Gastrocnemius medialis (tissue), 4 donors: ENCODE measurements at places on chromosomes 13 and 19.

DNA sequence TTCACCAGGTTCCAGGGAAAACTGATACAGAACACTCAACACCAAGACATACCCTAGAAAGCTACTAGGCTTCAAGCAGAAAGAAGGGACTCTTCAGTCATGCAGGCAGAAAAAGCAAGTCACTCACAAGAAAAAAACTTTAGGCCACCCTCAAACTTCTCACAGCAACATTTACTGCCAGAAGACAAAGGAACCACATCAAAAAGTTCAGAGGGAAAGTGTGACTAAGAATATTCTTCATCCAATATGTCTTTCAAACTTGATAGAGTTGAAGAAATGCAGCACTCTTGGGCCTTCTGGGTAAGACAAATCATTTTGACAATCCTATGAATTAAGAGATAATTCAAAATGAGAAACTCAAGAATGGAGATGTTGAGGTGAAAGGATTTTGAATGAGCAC, 7.7 kb downstream of the DZIP1 start:
- no peak for DNase-seq

DNA sequence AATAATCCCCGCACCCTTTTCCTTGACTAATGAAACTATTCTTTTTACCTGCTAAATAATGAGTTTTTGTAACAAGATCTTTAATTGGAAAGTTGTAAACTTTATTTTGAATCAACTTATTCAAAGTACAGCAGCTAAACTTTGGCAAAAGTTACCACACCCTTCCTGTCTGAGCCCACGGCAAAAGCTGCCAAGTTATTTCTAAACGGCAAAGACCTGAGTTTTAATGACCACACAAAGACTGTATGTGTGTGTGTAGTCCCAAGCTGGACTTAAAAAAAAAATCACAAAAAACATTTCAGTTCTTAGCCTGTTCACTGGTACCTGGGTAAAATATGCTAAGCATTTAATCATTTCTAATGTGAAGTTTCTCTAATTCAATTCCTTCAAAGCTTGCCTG, 60.7 kb downstream of the ZAR1L start:
- DNase-seq = no peak

DNA sequence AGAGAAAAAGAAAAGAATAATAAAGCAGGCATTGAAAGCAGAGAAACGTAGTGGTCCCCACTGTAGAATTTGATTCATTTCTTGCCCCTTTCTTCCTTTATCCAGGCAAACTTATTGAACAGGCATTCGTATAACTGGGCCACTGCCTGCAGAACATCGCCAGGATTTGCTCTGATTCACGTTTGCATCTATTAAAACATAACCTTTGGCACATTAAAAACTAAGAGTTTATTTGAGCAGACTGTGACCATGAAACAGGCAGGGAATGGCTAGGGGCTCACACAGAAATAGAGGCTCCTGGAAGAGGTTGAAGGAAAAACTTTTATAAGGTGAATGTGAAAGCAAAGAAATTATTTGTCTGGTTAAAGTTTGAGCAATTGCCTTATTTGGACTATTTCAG, 12.5 kb upstream of the SUPT20H start:
- no peak for DNase-seq

- no peak for DNase-seq
Measured at GRCh38 chr19:4519521-4520277, 1.4 kb upstream of the PLIN4 start.
